ENCODE measurements at places on chromosomes 11 and 22. TPM values are rescaled to one million over a fixed set of nuclear protein-coding genes. Genes with fewer than 3 reads are reported as not detected.

DNA sequence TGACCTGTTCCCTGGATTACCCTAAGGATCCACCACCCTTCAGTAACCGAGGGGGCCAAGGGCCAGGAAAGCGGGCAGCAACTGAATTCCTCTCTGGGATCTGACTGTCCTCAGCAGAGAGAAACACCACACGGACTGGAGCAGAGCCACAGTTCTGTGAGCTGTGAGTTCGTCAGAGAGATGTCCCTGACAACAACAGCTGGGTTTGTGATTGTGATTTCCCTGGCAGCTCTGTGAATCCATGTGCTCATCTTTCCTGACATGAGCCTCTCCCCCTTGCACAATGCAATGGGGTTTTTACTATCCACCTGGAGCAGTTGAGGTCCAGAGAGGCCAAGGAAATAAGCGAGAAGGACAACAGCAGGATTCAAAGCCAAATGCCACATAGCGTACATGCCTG, 69.4 kb upstream of the AMPD3 start:
- DNase-seq = no peak

DNA sequence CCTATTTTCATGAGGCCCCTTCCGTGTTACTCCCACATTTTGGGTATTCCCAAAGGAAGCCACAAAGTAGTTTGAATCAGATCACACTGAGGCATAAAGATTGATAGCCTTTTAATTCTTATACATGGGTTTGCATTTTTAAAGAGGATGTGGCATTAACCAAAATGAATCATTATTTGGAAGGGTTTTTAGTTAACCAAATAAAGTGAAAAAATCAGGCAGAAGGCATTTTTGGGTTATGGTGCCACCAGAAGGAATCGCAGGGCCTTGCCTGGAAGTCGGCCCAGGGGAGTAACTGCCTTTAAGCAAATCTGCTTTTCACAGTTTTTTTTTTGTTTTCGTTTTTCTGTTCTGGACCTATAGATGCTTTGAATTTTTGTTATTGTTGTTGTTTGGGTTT, 55.4 kb downstream of the HSD17B12 start:
- no peak for DNase-seq

DNA sequence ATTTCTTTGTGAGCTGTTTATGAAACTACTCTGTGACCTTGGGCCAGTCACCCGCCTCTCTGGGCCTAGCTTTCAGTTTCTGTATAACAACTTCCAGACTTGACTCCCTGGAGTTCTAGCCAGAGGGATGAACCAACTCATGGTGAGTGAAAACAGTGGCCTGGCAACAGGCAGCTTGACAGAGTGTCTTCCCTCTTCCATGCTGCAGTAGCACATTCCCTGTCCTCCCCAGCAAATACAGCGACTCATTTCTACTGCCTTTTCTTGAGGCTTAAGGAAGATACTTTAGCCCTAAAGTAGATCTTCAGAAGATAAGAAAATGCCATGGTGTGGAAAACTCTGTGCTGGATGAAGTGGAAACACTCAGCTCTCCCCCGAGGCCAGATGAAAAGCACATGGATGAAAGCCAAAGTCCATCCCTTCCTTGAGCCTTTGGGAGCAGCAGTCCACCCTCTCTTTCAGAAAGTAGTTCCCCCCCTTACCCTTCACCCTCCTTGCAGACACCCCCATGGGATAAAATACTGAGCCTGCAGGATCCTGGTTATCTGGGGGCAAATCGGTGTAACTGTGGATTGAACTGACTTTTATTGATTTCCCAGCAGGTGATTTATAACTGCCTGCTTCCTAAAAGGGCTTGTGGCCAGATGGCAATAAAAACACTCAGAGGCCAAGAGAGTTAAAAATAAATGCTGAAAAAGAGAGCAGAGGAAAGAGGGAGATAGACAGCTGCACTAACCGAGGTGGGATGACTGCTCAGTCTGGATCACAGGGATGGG, 24.1 kb downstream of the IRAG1 start:
- no peak for DNase-seq

Gene TMEM41B
- 74.1 TPM for total RNA-seq

- DNase-seq = no peak
Measured at GRCh38 chr22:31618471-31619176, 43.4 kb downstream of the PISD start.

DNA sequence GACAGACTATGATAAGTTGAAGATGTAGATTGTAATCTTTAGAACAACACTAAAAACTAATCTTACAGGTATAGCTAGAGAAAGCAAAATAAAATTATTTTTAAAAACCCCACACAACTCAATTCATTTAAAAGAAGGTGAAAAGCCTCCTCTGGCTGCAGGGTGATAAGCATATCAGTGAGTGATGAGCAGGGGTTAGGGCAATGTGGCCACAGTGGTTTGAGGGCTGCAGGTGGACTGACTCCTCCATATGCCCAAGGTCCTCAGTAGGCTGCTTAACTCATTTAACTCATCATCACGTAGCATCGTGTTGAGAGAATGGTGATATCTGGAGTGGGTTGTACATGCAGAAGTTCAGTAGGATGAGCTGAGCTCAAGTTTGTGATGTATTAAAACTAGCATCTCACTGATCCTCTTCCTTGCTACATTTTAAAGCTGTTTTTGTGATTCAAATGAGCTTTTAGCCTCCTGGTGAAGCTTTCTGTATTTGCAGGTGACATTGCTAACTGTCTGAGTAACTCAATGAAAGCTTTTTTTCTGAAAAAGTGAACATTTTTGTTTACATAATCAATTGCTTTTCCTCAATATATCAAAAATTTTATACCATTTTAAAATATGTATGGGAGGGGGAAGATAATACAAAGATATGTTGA, 37.0 kb upstream of the SC5D start:
- DNase-seq = no peak

DNA sequence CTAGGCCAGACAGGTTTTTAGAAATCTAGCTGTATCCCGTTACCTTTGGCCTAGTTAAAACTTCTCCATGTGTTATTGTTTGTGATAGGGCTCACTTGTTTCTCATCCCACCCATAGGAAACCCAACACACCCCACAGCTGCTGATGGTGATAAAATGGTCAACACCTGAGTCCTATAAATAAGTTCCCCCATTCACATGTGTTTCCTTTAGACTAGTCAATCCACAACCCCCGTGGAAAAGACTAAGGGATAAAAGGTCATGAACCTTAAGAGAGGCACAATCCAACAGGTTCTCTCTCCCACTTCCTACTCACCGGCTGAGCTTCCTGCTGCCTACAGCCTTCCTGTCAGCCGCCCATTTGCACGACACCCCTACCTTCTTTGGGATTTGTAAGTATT, 768.4 kb downstream of the JRKL start:
- DNase-seq = no peak

Gene JAML
- 1.2 TPM for total RNA-seq

GRCh38 chr11:73321604-73322381, 13.7 kb downstream of the ARHGEF17 start:
- DNase-seq = no peak

Gene NCR3LG1
- 12.0 TPM for total RNA-seq

DNA sequence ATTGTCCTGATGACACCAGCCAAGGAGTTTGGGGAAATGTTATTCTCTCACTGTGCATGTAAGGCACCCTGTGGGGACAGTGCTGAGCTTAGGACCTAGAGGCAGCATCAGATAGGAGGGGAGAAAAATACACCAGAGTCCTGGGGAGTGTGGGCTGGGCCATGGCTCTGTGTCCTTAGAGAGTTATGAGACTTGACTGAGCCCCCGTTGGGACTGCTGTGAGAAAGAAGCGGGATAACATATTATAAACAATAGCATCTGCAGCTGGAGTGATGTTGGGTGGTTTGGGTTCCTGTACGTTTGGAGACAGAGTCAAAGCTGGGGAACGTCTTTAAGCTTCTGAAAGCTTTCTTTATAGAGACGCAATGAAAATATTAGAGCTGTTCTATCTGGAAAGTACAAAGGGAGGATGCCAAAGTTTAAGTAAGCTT, 90.9 kb upstream of the CRTAM start:
- no peak for DNase-seq

GRCh38 chr22:22721681-22722354, 77.4 kb downstream of the GGTLC2 start:
- peak; percentile 30 for DNase-seq

Gene MRGPRF
- total RNA-seq = 2.3 TPM

Gene KDELR3
- total RNA-seq = 0.94 TPM

Gene RBMXL2
- total RNA-seq = not detected

Gene ZNF143
- total RNA-seq = 33.5 TPM

DNA sequence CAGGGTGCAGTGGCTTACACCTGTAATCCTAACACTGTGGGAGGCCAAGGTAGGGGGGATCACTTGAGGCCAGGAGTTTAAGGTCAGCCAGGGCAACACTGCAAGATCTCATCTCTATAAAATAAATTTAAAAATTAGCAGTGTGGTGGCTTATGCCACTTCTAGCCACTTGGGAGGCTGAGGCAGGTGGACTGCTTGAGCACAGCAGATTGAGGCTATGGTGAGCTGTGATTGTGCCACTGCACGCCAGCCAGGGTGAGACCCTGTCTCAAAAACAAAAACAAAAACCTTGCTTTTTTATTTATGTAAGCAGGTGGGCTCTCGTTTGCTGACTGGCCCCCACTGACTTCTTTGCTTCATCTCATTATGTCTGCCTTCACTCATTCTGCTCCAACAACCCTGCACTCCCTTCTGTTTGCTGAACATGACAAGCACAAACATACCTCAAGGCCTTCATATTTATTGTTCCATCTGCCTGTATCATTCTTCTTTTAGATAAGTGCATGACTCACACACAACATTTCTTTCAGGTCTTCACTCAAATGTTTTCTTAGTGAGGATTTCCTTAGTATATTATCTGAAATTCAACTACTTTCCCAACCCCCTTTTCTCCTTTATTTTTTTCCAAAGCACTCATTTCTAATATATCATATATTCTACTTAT, 32.4 kb upstream of the CLNS1A start:
- no peak for DNase-seq

GRCh38 chr11:75839851-75840250, 24.8 kb downstream of the UVRAG start:
- DNase-seq = no peak

DNA sequence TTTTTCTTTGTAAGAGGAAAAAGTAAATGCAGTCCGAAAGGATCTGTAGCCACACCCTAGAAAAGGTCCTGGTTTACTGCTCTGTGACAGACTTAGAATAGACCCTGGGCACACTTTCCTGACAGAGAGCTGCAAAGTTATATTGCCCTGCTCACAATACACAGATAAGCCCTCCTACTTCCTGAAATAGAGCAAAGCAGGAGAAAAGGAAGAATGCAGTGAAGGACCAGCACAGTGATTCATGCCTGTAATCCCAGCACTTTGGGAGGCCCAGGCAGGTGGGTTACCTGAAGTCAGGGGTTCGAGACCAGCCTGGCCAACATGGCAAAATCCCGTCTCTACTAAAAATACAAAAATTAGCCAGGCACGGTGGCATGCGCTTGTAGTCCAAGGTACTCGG, 2.2 kb downstream of the CYB561A3 start:
- no peak for DNase-seq

GRCh38 chr11:2451916-2452315, 7.1 kb downstream of the KCNQ1 start:
- no peak for DNase-seq

Gene OR52N4
- total RNA-seq = not detected

DNA sequence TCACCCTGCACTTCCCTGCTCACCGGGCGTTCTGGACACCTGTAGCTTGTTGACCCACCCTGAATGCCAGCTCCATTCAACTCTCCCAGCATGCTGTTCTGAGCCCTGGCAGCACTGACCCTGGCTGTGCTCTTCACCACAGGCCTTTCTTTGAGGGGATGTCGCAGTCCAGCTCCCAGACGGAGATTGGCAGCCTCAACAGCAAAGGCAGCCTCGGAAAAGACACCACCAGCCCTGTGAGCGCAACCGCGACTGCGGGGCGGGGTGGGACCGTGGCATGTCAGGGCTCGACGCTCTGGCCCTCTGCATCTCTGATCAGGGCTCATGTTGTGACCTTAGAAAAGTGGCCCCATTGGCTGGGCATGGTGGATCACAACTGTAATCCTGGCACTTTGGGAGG, 47.4 kb upstream of the RAB1B start:
- no peak for DNase-seq

GRCh38 chr11:126522152-126522551, 166.7 kb downstream of the ST3GAL4 start:
- DNase-seq = no peak

Gene BRSK2
- 32.8 TPM for total RNA-seq

GRCh38 chr22:50436015-50436830, 38.6 kb downstream of the SBF1 start:
- no peak for DNase-seq

Gene MMP8
- 0.16 TPM for total RNA-seq

Gene TMEM258
- total RNA-seq = 39.6 TPM

GRCh38 chr22:23467721-23468294, 112.3 kb downstream of the IGLL1 start:
- DNase-seq = no peak

- DNase-seq = no peak
Measured at GRCh38 chr11:20250644-20251247, 90.5 kb upstream of the DBX1 start.

Gene OR5P2
- not detected for total RNA-seq

Gene NRIP3
- 17.9 TPM for total RNA-seq

- DNase-seq = no peak
Measured at GRCh38 chr22:45889539-45890350, 87.2 kb downstream of the WNT7B start.

GRCh38 chr11:1695548-1696108, 1.4 kb upstream of the KRTAP5-6 start:
- DNase-seq = no peak

GRCh38 chr11:64976651-64977050, 4.7 kb upstream of the MAJIN start:
- DNase-seq = no peak

DNA sequence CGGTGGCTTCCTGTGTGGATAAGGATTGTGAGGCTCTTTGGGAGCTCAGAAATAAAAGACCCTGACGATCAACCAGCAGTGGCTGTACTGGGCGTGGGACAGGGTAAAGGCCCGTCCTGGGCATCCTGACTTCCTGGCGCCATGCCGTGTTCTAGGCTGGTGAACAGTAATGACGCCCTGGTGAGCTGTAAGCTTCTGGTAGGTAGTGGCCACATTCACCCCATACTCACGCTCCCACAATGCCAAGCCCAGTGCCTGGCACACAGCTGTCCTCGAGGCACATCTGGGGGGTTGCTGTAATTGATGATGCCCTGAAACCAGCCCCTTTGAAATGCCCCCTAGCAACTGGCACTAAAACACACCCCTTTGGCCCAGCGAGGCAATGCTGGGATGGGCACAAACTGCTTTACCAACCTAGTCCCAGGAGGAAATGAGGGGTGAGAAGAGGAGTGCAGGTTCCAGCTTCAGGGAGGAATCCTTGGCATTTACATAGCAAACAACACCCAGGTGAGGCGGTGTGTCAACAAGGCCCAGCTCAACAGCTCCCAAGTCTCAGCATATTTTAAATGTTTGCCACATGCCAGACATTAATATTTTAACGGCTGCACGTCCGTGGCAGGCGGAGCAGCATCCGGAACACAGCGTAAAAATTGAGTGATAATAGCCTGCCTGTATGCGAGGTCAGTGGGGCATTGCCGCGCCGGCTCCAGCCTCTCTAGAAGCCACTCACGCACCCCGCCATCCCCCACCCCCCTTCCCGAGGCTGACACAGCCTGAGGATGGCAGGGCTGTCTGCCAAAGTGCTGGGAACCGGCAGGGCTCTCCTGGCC, 79.3 kb downstream of the DSCAML1 start:
- peak; percentile 75 for DNase-seq

Data from occipital lobe (tissue), 3 donors.